Esophagus squamous epithelium (tissue), 5 donors: ENCODE measurements at places on chromosomes 7 and 10.

- no peak for DNase-seq
Observed at GRCh38 chr7:84705706-84706105, 481.1 kb downstream of the SEMA3D start.

DNA sequence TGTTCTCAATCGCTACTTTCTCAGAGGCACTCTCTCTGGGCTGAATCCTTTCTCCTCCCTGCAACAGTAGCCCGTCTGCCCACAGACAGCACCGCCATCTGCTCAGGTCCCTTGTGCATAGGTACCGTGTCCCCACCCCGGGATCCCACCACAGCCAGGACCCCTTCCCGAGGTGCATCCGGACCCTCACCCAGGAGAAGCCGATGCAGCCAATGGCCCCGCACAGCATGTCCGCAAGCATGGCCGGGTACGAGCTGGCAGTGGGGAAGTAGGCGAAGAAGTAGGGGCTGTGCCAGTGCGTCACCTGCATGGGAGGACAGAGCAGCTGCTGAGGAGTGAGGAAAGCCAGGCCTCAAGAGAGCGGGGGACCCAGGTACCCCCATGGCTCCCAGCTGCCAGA, 25.5 kb downstream of the DDC start:
- no peak for DNase-seq

- no peak for DNase-seq
Observed at GRCh38 chr7:69781412-69781846, 183.2 kb downstream of the AUTS2 start.

GRCh38 chr10:59588791-59589190, 120.9 kb downstream of the SLC16A9 start:
- no peak for DNase-seq

- no peak for DNase-seq
Observed at GRCh38 chr10:101684782-101685181, 10.2 kb downstream of the FBXW4 start.

DNA sequence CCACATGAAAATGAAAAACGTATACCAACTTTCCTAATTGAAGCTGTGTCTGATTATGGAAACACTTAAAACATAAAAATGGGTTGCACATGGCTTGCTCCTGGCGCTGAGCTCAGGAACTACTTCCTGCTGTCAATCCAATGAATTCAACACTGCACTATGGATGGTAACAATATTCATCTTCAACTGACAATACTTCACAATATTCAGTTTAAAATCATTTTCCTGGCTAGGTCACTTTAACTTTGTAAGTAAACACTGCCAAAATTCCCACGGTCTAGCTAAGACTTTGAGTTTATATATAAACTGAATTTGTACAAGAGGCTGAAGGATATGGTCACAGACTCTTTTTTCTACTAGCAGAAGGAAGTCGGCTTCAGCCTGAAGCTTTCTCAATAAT, 556.9 kb downstream of the TNS3 start:
- no peak for DNase-seq

- no peak for DNase-seq
Observed at GRCh38 chr7:121419201-121420148, 23.4 kb upstream of the FAM3C start.

DNA sequence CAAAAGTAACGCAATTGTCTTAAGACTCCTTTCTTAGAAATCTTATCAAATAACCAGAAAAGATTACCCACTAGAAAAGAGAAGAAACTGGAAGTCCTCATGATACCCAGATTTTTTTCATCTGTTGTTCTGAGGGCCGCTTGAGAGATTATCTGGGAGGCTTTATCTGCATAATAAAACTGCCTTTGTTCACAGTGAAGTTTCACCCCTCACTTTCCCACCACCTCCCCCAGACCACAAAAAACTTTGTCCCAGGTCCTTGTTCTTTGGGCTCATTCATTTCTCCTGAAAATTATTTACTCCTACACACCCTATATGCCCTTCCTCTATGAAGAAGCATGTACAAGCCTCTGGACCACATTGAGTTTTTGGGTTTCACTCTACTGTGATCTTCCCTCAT, 745.1 kb upstream of the COBL start:
- DNase-seq: no peak
